ENCODE measurements at places on chromosomes 2 and 18.
A peak's percentile ranks its signal among the peaks of the same experiment; 100 is the strongest.

- DNase-seq = no peak
These were observed 717 bp downstream of the IHH start for GRCh38 chr2:219059725-219060682.

- DNase-seq = no peak
These were observed 558 bp upstream of the CEP192 start for GRCh38 chr18:12990641-12990966.

GRCh38 chr18:2547477-2548087 lies 23.7 kb downstream of the METTL4 start:
- DNase-seq = peak; percentile 27

DNA sequence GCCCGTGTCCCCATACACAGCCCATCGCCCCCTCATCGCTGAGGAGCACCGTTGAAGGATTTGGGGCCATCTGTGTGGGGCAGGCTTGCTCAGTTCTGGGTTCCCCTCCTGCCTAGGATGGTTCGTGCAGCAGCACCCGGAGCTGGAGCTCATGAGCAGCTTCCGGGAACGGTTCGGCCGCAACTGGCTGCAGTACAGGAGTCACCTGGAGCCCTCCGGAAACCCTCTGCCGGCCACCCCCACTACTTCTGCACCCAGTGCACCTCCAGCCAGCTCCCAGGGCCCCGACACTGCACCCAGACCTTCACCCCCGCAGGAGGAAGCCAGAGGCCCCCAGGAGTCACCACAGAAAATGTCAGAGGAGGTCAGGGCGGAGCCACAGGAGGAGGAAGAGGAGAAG lies 10.3 kb downstream of the STK11IP start:
- no peak for DNase-seq

DNA sequence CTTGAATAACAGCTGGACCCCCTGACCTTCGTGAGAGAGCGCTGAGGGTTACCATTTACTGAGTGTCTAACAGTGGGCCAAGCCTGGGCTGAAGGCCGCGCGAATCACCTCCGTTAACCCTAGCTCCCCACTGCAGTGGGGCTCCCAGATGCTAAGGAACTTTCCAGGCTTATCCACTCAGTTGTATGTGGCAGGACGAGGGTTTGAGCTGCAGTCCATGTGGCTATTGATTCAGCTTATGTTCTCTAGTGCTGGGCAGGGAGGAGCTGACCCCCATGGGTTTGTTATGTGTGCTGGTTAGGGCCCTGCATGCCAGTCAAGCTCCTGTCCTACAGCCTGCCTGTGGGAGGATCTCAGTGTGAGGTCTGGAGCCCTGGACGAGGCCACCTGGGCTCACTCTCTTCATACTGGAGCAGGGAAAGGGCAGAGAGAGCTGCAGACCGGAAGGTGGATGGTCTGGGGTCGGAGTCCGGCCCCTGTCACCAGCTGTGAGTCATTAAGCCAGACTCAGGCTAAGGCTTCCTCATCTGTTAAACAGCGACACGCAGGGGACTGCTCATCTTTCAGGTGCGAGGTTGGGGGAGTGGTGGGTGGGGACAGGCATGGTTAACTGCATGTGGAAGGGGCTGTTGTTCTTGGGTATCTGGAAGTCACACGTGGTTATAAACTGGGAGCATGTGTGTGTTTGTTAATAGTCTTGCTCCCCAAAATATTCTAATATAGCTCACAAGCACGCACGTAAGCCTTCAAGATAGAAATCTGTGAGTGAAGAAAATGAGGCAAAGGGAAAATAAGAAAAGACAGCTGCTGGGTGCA lies 6.6 kb downstream of the PSD4 start:
- DNase-seq = peak; percentile 28

DNA sequence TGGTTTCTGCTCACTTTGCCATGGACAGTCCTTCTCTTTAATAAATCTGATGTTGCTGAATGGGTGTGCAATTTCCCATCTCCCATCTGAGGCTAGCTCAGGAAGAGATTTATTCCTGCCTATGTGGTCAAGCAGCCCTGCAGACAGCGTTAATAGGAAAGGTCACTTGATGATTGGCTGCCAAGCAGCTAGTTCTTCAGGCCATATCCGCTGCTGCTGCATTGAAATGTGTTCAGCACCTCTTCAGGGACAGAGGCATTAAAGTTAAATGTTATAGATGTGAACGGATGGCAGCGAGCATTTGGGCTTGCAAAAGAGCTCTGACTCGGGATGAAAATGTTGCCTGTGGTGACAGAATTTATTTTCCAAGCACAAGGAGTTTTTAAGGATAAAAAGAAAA lies 474.2 kb downstream of the PIK3C3 start:
- no peak for DNase-seq

DNA sequence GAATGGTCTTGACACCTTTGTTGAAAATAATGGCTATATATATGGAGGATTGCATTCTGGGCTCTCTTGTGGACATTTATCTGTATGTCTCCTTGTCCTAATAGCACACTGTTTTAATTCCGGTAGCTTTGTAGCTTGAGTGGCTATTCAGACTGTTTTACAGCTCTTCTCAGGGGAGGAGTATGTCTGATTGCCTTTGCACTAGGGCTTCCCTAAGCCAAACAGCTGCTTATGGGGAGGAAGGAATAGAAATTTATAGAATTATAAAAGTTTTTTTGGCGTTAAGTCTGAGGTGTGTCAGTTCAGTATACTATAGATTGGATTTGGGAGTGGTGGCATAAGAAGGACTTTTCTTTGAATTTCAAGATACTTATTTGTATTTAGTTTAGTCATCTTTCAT lies 12.6 kb downstream of the SEH1L start:
- no peak for DNase-seq

DNA sequence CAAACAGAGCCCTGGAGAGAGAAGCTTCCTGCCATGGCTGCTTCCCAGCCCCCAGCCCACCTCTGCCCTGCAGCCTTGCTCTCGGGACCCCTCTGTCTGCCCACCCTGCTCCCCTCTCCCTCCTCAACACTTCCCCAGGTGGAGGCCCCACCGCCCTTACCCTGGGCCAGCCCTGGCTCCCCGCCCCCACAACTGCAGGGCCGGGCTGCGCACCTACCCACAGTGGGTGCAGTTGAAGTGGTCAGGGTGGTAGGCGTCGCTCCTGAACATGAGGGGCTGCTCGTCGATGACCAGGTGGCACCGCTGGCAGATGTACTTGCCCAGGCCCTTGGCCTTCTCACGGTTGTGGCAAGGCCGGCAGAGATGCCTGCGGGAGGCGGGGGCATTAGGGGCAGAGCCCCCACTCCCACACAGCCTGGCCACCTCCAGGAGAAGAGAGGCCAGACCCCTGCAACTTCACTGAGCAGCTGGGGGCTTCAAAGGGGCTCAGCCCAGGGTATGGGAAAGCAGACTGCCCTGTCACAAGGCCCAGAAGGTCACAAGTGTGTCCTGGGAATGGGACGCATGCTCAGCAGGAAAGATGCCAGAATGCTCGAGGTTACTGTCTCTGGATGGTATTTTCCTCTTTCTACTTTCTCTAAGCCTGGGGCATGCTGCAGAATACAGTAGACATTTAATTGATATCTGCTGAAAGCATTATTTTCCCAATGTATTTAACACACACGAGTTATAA lies 3.1 kb upstream of the GPR17 start:
- no peak for DNase-seq

DNA sequence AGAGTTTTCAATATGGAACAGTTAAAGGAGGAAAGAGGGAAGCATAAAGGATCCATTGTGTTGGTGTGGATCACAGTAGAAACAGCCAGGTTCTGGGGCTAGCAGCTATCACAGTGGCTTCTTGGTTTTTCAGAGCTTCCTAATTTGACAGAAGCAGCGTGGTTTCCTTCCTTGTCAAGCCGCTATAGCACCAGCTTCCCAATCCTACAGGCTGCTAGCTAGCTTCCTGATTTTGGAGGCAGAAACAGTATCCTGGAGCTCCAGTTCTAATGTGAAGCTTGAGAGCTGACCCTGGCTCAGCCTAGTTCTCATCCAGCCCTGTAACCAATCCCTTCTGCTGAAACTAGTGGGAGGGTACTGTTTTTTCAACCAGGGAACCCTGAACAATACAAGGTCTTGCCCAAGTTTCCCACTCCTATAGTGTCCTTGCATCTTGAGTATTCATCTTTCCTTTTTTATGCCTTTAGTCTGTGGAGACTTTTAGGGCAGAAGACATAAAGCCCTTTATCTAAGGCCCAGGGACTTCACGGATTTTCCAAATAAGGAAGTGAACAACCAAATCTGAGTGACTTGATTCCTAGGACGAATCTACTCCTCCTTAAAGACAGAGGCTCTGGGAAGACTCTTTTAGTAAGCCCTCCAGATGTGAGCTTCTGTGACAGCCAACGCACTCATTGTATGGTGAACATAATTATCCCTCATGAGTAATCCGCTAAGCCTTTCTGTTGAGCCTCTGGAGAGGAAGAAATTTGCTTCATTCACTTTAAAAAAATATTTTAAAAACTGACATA lies 33.8 kb downstream of the CCDC93 start:
- no peak for DNase-seq
